ENCODE measurements at places on chromosomes 7 and 10. TPM values are rescaled to one million over a fixed set of nuclear protein-coding genes. Genes with fewer than 3 reads are reported as not detected.

The SPACDR gene
- 3.6 TPM for total RNA-seq

The FZD1 gene
- 120 TPM for total RNA-seq

The SP4 gene
- total RNA-seq = 11.7 TPM

The TMEM168 gene
- 37.0 TPM for total RNA-seq

The TDRD1 gene
- 0.31 TPM for total RNA-seq

The BMPER gene
- total RNA-seq = 18.8 TPM

The GIMAP1 gene
- total RNA-seq = 8.5 TPM

The NKX1-2 gene
- total RNA-seq = not detected

The ICA1 gene
- 27.0 TPM for total RNA-seq

The DGKI gene
- total RNA-seq = 2.3 TPM

The SFR1 gene
- 7.8 TPM for total RNA-seq

The SRRM3 gene
- 2.9 TPM for total RNA-seq

The FEZF1 gene
- not detected for total RNA-seq

The HTR7 gene
- 0.94 TPM for total RNA-seq

The UCMA gene
- not detected for total RNA-seq

The ABCB1 gene
- 21.0 TPM for total RNA-seq

The GLRX3 gene
- total RNA-seq = 41.0 TPM

The RBP4 gene
- total RNA-seq = 42.7 TPM

The ZNF467 gene
- 10.1 TPM for total RNA-seq

The POM121L12 gene
- not detected for total RNA-seq

The NRAP gene
- total RNA-seq = not detected

The HILPDA gene
- 49.4 TPM for total RNA-seq

The IRF5 gene
- total RNA-seq = 8.7 TPM
